ENCODE measurements at places on chromosomes 4 and X. TPM values are rescaled to one million over a fixed set of nuclear protein-coding genes. Genes with fewer than 3 reads are reported as not detected.
A peak's percentile ranks its signal among the peaks of the same experiment; 100 is the strongest.

DNA sequence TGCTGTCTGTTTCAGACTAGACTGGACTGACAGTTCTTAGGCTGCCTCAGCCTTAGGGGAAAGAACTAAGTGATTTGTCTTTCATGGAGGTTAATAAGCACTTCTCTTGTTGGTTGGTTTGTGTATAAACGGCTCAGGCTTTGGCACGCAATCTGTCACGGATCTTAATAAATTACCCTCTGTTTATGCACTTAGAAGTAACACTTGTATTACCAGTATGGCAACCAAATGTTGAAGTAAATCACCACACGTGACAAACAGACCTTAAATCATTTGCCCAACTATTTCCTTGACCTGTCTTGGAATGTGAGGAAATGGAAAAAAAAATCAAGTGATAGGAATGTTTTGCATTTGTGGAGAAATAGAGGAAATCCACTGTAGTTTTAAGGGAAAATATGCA, 69.9 kb downstream of the TEX13A start:
- H3K27me3 ChIP-seq: no peaks in the 10 kb centered on the region
- no peak overlapping the region for H3K27ac ChIP-seq
- H3K4me3 ChIP-seq: no peak overlapping the region
- no peaks in the 10 kb centered on the region for H3K36me3 ChIP-seq

The GRID2 gene
- total RNA-seq: not detected

GRCh38 chr4:140720387-140721304, 35.5 kb downstream of the TBC1D9 start:
- H3K36me3 ChIP-seq: no peaks in the 10 kb centered on the region
- no peak for DNase-seq
- H3K4me3 ChIP-seq: peak overlapping the region; percentile 35

The RBMXL3 gene
- not detected for total RNA-seq

The GUCY2F gene
- not detected for total RNA-seq

Measured in activated CD8-positive, alpha-beta T cell treated with anti-CD3 and anti-CD28 coated beads, Interleukin-2, amount 10 ng/mL, durations not matched to agents 7 days and 5 days (primary cell).